ENCODE measurements at places on chromosomes 3 and 15.

GRCh38 chr15:36218322-36218721 is 361.1 kb upstream of the CDIN1 start:
- no peak for DNase-seq

DNA sequence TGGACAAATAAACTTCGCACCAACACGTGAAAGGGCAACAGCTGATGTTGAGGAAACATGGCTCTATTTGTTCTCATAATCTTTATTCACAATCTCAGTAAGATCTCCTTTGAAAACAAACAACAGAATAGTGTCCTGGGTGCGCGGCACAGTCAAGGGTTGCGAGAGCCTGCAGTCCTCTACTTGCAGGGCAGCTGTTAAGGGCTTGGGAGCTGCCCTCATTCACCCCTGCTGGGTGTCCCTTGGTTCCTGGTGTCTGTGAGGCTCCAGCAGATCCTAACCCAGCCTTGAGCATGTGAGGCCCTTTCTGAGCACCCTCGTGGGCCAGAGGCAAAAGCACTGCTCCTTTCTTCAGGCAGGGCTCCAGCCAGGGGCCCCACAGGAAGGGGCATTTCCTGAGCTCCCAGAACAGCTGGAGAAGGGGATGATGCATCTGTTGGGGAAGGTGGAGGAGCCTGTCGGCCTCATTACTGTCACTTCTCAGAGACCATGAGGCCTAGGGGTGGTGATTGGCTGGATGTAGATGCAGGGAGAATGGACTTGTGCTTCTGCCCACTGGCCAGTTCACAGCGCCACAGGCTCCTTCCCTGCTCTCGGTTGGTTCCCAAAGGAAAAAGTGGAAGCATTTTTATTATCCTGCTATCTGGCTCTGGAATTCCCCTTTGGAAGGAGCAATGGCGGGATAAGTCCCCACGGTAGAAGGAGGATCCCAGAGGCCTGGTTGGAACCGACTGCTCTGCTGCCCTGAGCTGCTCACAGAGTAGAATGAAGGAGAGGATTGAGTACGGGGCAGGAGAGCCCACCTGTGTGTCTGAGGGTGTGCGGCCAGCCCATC is 51.9 kb upstream of the KLF13 start:
- DNase-seq = no peak

GRCh38 chr3:55659701-55660100 is 172.6 kb upstream of the WNT5A start:
- DNase-seq = no peak

DNA sequence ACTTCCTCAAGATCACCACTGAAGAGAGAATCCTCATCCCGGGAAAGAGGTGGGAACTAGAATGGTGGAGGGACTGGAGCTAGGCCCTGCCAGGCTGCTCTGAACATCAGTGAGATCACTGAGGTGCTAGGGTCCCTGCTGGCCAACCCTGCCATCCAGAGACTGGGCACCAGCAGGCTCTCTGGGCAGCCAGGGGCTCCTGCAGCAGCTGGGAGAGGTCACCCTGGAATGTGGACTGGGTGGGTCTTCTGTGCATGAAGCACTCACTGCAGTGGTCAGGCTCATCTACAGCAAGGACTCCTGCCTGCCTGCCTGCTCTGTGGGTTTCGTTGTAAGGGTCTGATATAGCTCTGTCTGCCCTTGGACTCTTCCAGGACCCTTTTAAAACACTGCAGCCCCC is 24.9 kb downstream of the ALS2CL start:
- no peak for DNase-seq

DNA sequence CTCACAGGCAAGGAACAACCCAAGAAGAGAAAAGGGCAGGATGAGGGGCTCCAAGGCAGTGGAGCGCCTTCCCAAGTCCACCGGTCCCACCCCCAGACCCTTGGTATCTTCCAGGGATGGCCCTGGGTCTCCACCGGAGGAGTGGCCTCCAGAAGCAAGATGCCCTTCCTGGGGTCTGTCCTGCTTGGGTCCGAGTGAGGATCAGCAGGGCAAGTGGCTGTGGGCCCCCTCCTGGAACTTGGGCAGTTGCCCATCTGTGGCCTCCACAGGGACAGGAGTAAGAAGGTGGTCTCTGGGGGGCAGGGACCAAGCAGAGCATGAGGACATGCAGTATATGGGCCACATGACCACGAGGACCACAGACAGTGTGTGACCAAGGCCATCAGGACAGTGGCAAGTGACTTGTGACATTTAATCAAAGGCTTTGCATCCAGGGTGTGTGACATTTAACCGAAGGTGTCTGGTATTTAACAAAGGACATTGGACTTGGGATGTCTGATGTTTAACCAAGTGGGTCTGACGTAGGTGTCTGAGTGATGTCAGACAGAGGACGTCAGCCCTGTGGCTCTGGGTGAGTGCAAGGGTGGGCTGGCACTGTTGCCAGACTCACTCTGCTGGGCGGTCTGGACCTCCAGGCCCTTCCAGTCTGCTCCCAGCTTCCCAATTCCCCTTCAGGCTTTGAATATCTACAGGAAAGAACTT is 34.7 kb downstream of the SCN5A start:
- DNase-seq = no peak

All from non-pigmented ciliary epithelial cell (primary cell).